CD4-positive, alpha-beta T cell treated with Interleukin-4 for 1 hour (primary cell): ENCODE measurements at places on chromosomes 11 and 22.

- no peak for DNase-seq
Observed at GRCh38 chr11:127471662-127472061, 471.1 kb upstream of the KIRREL3 start.

DNA sequence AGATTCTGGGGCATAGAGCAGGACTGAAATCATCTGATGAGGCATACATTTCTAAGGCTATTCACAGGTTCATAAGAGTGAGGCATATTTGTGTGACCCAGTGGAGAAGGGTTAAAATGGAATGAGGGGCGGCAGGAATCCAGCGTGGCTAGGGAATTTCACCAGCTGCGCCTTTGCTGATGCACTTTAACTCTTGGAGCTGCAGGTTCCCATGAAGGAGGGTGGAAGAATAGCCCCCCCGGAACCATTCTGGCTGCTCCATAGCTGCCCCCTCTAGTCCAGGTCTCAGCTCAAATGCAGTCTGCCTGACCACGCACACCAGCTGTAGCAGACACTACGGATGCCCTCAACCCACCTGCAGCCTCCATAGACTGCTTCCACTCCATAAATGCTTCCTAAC lies 31.5 kb downstream of the TENM4 start:
- no peak for DNase-seq

DNA sequence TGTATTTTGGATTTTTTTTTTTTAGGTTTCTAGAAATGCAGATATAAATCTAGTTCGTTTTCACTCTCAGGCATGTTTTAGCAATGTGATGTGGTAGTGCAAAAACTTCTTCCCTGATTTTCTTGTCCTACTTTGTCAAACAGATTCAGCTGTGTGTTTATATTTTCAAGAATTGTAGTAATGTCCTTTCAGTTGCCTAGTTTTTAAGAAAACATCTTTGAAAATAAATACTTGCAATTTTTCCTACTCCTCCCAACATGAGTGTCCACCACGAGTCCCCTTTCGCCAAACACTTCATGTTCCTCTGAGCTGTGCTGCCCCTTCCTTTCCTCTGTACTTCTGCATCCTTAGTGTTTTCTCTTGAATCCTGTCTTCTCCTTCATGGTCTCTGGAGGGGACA lies 686.9 kb downstream of the NTM start:
- DNase-seq = no peak

DNA sequence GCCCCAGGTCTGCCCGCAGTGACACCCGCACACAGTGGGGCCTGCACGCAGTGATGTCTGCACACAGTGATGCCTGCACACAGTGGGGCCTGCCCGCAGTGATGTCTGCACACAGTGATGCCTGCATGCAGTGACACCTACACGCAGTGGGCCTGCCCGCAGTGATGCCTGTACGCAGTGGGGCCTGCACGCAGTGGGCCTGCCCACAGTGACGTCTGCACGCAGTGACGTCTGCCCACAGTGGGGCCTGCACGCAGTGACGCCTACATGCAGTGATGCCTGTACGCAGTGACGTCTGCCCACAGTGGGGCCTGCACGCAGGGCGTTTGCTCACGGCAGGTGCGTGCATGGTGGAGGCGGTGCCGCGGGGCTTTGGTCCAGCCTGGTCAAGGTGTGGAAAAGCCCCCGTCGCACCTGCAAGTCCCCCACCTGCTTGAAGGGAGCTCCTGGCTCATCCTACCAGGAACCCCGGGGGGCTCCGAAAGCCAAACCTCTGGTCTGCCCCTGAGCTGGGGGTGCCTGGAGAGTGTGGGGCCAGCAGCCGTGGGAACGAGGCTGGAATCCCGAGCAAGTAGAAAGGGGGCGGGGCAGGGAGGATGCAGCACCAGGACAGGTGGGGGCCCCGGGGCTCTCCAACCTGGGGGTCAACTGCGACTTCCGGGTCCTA lies 8.9 kb upstream of the SYT8 start:
- no peak for DNase-seq

- no peak for DNase-seq
Observed at GRCh38 chr11:46391186-46391577, 394 bp downstream of the CHRM4 start.

DNA sequence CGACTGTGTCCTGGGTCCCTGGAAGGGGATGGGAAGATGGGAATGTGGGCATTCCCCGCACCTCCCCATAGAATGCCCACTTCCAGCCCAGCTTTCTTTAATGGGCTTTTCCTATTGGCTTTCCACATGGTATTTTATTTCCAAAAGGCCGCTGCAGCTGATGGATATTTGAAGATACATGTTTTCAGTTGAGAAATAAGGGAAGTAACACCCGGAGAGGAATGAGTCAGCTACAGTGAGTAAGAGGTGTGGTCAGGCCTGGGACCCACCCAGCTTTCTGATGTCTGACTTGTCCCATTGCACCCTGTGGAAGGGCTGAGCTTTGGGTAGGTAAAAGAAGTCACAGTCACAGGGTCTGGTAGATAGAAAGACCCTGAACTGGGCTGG lies 476.9 kb downstream of the MIAT start:
- DNase-seq = peak; percentile 64

DNA sequence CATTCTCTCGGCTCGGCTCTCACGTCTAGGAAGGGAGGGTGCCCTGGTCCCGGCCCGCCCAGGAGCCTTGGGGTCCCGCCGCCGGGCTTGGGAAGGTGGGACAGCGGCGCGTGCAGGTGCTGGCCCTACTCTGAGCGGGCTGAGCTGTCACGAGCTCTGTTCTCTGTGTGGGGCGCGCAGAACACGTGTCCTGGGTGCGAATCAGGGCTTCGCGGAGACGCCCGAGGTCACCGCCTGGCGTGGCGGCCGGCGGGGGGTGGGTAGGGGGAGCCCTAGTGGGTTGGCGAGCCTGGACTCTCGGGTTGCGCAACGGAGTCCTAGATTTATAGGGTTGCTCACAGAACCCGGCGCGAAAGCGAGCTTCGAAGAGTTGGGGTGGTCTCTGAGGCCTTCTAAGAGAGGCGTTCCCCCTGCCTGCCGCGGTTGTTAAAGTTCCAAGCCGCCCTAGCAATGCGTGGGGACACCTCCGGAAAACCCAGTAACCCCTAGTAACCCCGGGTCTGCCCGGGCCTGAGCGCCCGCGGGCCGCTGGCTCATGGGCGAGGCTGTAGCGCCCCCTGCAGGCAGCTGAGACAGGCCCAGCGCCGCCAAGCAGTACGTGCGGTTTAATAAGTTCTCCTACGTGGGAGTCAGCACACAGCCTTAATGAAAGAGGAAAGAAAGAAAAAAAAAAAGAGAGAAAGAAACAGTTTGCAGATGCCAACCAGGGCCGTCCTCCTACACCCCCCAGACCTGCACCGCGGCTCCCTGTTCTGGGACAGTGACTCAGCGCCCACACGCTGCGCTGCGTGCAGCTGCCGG lies 2.7 kb downstream of the ADM start:
- DNase-seq = peak; percentile 86

GRCh38 chr11:130964058-130964792 lies 47.9 kb upstream of the SNX19 start:
- DNase-seq = no peak

DNA sequence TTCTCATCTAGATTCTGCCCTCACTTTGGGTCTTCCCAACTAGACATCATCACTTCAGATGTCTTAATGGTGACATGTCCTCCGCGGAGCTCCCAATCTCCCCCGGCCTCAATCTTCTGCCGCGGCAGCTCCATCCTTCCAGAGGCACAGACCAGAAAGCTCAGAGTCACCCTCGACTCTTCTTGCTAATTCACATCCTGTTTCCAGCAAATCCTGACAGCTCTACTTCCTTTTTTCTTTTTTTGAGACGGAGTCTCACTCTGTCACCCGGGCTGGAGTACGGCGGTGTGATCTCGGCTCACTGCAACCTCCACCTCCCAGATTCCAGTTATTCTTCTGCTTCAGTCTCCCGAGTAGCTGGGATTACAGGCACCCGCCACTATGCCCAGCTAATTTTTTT lies 54.5 kb downstream of the CACNG2 start:
- DNase-seq = no peak

DNA sequence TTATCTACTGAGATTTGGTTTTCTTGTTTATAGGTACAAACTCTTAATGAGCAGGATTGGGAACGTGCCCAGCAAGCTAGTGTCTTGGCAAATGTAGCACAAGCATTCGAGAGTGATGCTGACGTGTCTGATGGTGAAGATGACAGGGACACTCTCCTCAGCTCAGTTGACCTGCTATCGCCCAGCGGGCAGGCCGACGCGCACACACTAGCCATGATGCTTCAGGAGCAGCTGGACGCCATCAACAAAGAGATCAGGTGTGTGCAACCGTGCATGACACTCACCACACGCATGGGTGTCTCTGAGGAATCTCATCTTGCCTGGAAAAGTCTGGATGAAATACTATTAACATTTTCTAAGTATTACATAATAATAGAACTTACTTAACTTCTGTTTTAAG lies 54.7 kb upstream of the CTTN start:
- no peak for DNase-seq

GRCh38 chr11:35163702-35164496 lies 24.9 kb downstream of the CD44 start:
- peak; percentile 72 for DNase-seq

DNA sequence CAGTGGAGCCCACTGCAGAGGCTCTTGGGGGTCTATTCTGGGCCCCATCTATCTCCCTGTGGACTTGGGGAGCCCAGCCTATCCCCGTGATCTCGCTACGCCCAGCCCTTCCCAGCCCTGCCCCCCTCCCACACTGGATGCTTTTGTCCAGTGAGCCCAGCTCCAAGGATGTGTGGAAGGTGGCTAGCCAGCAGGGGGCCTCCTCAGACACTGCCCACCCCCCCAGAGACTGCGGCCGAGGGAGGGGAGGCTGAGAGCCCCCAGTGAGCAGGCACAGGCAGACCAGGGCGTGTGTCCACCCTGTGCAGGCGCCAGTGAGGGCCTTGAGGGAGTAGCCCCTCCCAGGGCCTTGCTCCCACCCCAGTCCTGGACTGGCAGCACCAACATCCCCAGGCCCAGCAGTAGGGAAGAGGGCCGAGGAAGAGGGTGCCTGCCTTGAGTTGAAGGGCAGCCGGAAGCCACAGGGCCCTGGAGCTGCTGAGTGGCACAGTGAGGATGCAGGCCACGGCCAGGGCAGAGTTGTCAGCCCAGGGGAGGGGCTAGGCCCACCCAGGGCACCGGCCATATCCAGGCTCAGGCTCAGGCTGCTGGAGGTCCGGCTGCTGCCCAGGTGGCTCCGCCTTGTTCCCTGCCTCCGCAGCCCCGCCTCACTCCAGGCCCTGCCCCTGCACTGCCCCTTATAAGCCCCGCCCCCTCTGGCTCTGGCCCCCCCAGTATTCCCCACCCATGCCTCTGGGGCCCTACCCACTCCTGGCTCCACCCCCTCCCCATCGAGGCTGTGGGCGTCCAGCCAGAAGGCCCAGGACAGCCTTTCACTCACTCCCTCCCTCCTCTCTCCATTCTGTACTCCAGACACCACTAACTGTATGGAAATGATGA lies 28.0 kb downstream of the MOB2 start:
- no peak for DNase-seq

DNA sequence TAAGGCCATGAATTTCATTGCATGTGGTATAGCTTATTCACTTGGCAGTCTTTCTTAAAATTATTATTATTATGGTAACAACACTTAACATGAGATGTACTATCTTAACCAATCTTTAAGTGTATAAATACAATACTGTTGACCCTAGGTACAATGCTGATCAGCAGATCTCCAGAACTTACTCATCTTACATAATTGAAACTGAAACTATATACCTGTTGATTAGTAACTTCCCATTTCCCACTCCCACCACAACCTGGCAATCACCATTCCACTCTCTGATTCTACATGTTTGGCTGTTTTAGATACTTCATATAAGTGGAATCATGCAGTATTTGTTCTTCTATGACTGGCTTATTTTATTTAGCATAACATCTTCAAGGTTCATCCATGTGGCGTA lies 150.2 kb upstream of the POU2AF2 start:
- DNase-seq = no peak

DNA sequence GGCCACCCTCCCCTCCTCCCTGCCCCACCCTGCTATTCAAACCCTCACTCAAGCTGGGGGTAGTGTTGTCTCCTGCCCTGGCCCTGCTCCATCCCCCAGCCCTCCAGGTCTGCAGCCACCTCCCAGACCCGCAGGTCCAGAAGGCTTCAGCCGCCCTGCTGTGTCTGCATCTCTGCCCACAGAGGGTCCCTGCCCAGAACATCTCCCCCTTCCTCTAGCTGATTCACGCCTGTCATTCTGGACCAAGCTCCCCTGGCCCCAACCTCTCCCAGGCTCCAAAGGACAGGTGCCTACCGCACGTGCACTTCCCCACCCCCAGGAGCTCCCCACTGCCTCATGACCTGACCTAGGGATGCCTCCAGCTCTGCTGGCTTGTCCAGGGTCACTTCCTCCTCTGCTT lies 16.0 kb upstream of the SHISAL1 start:
- no peak for DNase-seq

DNA sequence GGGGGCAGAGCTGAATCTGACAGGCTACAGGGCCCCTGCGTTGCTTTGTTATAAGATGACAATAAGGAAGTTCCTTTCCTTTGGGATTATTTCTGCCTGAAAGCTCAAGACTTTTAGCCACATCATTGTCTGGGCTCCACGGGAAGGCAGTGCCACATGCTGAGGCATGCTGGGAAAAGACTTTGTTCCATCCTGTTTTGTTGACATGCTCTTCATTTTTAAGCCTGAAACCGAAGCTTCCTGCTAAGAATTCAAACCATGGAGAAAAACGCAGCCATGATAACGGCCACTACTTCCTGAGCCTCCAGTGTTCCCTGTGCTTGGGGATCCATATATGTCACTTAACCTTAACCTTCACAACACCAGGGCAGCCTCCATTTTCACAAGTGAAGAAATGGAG lies 5.5 kb upstream of the TCF20 start:
- DNase-seq = no peak

- no peak for DNase-seq
Observed at GRCh38 chr11:47904048-47904447, 55.9 kb upstream of the NUP160 start.

- no peak for DNase-seq
Observed at GRCh38 chr11:16796311-16796710, 57.9 kb downstream of the C11orf58 start.

- DNase-seq = no peak
Observed at GRCh38 chr11:10519630-10520029, 21.4 kb downstream of the RNF141 start.

GRCh38 chr22:45692549-45692948 lies 20.9 kb downstream of the ATXN10 start:
- no peak for DNase-seq

DNA sequence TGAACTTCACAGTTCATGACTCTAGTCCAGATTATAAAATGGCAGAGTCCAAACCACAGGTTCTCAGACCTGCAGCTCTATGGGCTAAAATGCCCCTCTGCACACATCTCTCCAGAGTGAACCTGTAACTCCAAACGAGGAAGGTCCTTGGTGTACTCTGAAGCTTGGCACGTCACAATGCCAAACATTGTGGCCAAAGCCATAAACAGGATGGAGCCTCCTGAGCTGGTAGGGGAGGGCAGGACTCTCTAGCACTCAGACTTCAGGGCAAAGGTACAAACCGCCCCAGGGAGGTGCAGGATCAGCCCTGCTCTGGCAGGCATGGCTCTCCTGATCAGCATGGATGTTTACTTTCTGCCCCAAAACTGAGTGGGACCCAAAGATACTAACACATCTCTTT lies 2.3 kb downstream of the SCUBE2 start:
- no peak for DNase-seq
